Posterior cingulate gyrus (tissue), 11 donors: ENCODE measurements at places on chromosomes 1 and 21.

DNA sequence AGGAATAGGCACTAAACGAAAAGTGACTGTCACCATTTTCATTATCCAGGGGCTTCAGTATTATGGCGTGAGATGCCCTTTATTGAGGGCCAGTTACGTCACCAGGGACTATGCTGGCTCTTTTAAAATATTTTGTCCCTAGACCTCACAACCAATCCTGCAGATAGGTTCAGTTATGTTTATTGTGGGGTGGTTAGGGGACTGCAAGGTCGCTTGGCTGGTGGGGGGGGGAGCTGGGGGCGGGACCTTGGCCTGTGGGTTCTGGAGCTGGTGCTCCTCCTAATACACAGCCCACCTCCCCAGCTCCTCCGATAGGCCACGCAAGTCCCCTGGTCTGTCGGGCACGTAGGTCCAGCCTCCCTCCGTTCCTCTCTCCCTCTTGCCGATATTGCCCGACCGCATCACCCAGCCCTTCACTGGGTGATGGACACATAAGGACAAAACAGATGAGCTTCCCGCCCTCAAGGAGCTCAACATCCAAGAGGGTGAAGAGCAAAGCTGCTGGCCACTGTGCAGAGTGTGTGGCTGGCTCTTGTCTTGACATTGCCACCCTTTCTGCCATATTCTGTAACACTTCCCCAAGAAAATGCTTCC, 271.8 kb downstream of the MATN1 start:
- DNase-seq, result no peak

DNA sequence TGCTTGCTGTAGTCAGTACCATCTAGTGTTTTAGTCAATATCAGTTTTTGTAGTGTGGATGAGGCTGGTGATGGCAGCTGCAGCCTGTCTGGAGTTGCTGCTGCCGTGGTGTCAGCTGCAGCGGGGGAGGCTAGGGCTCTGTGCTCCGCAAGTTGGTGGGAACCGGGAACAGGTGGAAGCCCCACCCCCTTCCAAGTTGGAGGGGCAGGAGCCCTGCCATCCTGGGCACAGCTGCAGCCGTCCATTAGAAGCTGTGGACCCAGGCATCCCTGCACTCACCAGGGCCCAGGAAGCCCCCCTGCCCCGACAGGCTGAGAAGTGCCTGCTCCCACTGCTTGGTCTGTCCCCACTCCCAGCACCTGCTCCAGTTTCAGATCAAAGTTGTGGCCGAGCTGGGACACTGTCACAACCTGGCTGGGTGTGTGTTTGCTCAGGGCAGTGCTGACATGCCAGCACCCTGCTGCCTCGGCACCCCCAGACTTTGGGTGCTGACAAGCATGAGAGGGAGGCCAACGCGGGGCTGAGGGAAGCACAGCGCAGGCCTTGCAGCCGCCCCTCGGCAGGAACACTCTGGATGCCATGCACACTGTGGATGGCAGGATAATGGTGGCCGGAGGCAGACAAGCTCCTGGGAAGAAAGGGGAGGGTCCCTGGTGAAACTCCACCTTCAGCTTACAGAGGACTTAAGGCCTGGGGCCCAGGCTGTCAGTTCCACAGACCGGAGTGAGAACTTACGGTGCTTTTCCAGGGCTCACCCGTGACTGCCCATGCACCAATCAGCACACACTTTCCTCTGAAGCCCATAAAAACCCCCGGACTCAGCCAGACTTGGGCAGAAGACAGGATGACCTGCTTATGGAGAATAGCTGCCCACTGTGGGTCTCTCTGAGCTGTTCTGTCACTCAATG, 86.9 kb downstream of the ADARB1 start:
- no peak for DNase-seq

DNA sequence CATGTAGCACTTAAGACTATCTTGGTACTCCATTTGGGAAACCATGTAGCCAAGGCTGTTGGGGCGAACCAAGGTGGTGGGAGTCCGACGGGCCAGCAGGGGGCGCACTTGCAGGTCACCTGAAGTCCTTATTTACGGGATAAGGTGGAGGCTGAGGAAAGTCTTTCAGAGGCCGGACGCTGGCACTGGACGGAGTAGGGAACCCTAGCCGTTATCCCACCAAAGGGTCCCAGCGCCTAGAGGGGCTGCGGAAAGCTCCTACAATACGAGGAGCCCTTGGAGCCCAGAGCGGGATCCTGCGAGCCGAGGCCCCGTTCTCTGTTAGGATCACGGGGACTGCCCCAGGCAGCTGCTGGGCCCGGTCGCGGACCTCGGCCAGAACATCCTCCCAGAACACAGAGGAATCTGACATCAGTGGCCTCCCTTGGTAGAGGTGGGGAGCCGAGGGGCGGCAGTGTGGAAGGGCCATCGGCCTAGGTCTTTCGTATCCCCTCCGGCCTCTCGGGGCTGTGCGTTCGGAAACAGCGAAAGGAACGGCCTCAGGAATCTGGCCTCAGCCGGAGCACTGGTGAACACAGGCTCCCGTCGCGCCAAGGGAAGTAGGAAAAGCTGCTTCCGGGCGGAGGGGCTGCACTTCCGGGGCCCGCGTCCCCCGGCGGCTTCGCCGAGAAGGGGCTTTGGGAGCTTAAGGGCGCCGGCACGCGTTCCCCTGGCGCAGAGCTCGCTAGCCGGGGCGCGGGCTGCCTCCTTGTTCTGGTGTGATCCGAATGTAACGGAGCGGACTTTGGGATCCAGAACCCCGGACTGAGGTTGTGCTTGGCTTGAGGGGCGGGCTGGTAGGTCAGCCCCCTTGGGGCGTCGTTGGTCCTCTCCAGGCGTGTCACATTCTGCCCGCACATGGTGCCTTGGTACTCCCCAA, 29.9 kb upstream of the RPTN start:
- peak; percentile 51 for DNase-seq

DNA sequence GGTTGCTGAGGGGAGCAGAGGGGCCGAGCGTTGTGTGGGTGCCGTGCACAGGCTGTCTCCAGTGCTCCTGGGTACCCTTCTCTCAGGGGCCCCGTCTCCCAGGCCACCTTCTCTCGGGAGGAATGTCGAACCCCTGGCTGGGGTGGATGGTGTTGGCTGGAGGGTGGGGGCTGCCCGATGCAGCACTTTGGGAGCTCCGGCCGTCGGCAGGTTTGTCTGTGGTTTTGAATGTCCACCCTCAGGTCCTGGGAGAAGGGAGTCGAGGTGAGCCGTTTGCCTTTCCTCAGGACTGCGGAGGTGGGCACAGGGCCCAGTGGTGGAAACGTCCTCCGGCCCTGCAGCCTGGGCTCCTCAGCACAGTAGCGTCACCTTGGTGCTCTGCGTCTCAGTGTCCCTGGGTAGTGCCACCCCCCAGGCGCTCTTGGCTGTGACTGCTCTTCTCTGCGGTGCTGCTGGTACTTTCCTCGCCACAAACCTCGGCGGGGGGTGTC, 14.5 kb downstream of the SLX9 start:
- DNase-seq, result peak; percentile 67

GRCh38 chr1:82030830-82031229, 230.1 kb downstream of the ADGRL2 start:
- DNase-seq, result no peak
